ENCODE measurements at places on chromosomes 12 and 14.

DNA sequence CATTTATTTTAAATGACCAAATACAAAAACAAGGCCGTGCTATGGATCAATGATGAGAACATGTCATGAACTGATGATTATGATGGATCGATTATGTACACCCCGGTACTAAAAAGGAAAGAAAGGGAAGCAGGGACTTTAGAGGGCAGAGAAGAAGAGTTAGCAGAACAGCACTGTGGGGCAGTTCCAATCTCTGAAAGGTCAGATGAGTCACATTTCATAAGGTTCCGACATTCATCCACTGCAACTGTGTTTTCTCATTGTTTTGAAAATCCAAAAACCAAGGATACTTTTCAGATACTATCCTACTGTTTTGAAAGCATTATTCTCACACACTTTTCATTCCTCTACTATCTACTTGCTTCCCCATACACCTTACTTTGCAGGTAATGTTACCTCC lies 169.3 kb downstream of the STXBP6 start:
- no peak for DNase-seq

GRCh38 chr14:56120091-56120691 lies 2.0 kb downstream of the PELI2 start:
- peak; percentile 19 for DNase-seq

- peak; percentile 74 for DNase-seq
Measured at GRCh38 chr14:103512701-103513611, 9.7 kb downstream of the CKB start.

- DNase-seq: no peak
Measured at GRCh38 chr12:69932154-69932553, 107.1 kb downstream of the MYRFL start.

GRCh38 chr14:70078329-70078728 lies 110.4 kb downstream of the SLC8A3 start:
- DNase-seq: no peak

GRCh38 chr12:122184517-122184916 lies 1.6 kb downstream of the LRRC43 start:
- DNase-seq: no peak

- no peak for DNase-seq
Measured at GRCh38 chr12:51322452-51322851, 1.5 kb downstream of the BIN2 start.

GRCh38 chr14:22802860-22803686 lies 12.2 kb downstream of the SLC7A7 start:
- DNase-seq: no peak

DNA sequence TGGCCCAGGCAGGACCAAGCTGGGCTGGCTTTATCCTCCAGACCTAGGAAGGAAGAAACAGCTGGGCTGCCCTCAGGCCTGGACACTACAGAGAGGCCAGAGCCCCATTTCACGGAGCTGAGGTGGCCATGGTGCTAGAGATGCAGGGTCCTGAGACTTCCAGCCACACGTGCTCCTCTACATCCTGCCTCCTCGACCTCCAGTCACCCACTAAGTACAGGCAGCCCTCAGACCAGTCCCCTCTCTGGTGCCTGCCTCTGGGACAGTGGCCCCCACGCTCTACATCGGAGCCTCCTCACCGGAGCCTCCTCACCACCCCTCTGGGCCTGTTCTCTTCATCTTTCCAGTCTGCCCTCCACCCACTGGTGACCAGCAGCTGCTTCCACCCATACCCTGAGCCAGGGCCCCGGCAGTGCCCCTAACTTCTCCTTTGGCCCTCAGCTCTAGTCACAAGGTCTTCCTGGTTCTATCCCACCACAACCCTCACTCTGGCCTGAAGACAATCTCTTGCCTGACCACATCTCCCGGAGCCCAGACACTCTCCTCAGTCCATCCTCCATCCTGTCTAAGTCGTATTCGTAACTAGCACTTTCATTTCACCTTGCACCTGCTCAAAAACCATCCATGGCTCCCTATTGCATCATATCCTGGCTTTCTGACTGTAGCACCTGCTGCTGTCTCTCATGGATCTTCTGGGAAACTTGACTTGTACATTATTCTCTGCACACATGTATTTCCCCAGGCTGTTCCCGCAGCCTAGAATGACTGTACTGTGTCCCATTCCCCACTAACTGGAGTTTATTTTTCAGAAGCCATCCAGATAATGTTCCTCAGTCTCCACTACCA lies 43.9 kb downstream of the DIO3 start:
- no peak for DNase-seq

GRCh38 chr12:77231501-77231918 lies 166.1 kb upstream of the E2F7 start:
- DNase-seq: no peak

- no peak for DNase-seq
Measured at GRCh38 chr14:72634691-72635616, 258.9 kb downstream of the DPF3 start.

DNA sequence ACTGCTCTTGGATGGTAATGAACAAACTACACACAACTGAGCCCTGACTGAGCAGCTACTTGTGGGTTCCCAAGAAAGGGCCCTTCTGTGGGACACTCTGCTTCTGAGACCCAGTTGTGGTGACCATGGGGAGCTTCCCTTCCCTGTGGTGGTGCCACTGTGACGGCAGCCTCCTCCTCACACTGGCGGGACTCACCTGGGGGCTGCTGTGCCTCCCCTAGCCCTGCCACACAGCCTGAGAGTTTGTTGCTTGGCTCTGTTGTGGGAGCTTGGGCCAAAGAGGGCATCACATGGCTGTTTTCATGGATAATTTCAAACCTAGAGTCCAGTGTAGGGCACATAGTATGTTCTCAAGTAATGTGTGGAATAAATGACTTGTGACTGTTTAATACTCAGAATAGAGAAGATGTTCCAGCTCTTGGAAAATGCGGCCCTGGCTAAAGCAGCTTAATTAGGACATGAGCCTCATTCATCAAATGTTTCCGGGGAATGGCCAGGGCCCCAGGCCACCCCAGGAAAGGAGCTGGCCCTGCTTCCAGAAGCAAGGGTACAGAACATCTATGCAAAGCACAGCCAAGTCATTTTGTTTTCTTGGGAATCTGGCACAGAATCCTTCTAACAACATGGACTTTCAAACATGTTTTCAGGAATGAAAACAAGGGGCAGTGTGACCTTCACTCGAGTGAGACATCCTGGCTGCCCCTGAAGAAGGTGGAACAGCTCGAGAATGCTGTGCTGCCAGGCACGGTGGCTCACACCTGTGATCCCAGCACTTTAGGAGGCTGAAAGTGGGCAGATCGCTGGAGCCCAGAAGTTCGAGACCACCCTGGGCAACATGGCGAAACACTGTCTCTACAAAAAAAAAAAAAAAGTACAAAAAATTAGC lies 21.2 kb downstream of the ZFYVE21 start:
- DNase-seq: no peak

DNA sequence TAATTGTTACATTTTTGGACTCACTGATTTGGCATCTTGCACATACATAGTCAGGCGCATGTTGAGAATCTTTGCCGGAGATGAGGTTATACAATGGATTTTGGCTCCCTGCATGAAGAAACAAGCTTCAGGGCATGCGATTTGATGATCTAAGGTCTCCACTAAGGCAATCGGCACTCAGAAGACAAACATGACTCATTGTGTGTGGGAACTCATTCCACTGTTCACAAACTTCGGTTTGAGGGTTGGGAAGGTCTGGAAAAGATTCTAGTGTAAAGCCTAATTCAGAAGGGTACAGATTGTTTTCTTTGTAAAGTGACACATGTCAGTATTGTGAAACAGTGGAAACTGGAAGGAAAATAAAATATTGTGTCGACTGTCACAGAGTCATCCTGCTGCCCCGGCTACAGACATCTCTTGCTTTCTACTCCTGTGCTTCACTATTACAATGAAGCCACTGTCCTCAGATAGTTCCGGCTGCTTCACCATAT lies 192.6 kb upstream of the HMGA2 start:
- no peak for DNase-seq

DNA sequence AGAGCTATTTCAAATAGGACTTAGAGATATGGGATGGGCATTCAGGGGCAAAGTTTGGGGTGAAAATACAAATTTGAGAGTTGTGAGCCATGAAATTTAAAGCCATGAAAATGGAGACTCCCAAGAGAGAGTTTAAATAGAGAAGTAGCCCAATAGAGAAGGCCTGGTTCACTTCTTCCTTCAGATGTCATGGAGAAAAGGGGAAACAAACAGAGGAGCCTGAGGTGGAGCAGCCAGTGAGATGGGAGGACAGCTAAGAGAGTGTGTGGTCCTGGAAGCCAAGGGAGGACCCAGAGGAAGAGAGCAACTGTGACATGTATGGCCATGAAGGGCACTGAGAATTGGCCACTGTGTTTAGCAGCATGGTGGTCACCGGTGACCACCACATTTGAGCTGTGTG lies 12.3 kb upstream of the DYNLL1 start:
- DNase-seq: no peak
